ENCODE measurements at places on chromosomes 1 and 21.

GRCh38 chr1:246725191-246725590 is 982 bp downstream of the SCCPDH start:
- no peak for DNase-seq

- DNase-seq, result no peak
Observed at GRCh38 chr1:208028526-208028925, 117.6 kb upstream of the CD34 start.

DNA sequence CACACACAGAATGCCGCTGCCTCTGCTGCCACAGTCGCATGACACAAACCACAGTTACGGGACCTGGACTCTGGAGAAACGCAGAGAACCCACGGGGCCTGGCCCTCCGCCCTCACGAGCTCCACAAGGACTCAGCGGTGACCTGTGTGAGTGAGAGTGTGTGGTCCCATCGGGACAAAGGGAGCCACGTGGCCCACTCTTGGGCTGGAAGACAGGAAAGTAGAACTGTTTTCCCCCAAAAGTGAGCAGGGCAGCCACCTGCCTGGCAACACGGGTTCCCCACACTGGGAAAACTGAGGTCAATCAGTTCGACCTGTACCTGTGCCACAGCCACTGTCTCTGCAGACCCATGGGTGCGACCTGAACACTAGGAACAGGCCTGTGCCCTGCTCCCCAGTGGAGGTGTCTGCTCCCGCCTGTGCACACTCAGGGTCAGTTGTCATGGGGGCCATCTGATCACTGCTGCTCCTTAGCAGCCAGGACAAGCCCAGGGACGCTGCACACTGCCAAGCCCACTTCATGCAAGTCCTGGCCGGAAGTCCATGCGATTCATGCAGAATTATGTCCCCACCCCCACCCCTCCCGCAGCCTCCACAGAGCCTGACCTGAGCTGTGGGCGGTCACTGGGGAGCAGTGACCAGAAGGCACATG is 54.4 kb upstream of the ADARB1 start:
- DNase-seq, result no peak

DNA sequence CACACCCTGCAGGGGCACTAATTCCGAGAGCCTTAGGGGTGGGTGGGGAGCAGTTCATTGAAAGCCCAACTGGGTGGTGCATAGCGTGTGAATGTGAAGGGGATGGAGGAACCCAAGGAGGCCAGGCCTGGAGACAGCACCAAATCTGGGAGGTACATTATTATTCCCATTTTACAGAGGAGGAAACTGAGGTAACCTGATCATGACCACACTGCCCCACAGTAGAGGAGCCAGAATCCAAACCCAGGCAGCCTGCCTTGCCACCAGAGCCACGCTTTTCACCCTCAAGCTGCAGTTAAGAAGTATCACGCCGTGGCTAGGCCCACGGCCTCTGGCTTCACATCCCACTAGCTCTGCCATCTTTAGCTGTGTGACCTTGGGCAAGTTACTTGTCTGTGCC is 633 bp upstream of the BSND start:
- DNase-seq, result no peak

GRCh38 chr1:230301822-230302221 is 124.3 kb downstream of the PGBD5 start:
- DNase-seq, result no peak

GRCh38 chr1:203338335-203339036 is 12.4 kb downstream of the FMOD start:
- peak; percentile 67 for DNase-seq

- DNase-seq, result no peak
Observed at GRCh38 chr21:42614396-42614795, 39.0 kb upstream of the PDE9A start.

- no peak for DNase-seq
Observed at GRCh38 chr1:107195476-107195875, 54.6 kb downstream of the NTNG1 start.

DNA sequence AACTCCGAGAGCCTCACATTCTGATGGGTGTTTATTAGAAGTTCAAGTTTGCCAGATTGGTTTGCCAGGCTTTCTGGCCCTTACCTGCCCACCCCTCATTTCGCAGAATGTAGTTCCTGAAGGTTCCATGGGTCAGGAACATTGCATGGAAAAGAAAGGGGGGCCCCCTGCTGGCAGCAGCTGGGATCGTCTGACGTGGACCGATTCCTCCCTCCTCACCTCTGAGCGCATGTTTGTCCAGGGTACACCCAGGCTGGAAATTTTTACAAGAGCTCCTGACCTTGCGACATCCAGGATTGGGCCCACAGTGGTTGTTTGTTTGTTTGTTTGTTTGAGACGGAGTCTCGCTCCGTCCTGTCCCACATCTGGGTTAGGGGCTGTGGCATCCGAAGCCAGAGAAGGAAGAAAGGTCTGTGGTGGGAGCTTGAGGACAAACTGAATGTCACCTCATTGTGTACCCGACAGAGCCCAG is 126.0 kb upstream of the TMEM51 start:
- peak; percentile 39 for DNase-seq

- no peak for DNase-seq
Observed at GRCh38 chr1:65949230-65949626, 156.5 kb downstream of the PDE4B start.

- DNase-seq, result peak; percentile 48
Observed at GRCh38 chr1:68268896-68269483, 36.7 kb upstream of the WLS start.

DNA sequence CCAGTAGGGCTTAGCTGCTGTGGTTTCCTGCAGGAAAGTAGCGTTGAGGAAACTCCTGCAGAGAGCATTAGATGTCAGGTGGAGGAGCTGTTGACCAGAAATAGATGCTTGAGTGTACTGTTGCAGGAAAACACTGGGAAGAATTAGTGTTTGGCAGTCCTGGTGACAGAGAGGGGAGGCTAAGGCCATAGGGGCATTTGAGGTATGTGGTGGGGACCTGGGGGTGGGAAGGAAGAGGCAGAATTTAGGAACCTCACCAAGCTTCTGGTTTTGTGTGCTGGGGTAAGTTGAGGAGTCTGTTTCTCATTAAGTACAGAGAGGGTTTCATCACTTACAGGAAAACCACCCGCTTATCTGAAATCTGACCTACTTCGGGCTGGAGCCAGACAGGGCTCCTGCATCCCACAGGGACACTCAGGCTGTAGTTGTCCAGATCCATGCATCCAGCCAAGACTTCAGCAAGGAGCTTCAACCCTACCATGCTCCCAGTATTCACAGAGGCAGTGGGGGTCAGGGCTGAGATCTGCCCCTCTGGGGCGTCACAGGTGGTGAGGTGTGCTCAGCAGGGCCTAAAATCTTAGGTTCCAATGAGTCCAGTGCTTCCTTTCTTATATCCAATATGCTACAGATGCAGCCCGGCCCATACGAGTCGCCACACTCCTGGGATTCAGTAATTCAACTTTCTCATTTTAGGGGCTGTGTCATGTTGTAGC is 15.1 kb downstream of the SH2D2A start:
- peak; percentile 8 for DNase-seq

- no peak for DNase-seq
Observed at GRCh38 chr1:3405491-3405890, 49.0 kb upstream of the ARHGEF16 start.

GRCh38 chr1:201538612-201539551 is at the start of gene NAV1:
TSS of gene NAV1 (plus strand) at chr1:201539127. CDS start at chr1:201622885, 83,758 bp downstream.
- DNase-seq, result no peak

DNA sequence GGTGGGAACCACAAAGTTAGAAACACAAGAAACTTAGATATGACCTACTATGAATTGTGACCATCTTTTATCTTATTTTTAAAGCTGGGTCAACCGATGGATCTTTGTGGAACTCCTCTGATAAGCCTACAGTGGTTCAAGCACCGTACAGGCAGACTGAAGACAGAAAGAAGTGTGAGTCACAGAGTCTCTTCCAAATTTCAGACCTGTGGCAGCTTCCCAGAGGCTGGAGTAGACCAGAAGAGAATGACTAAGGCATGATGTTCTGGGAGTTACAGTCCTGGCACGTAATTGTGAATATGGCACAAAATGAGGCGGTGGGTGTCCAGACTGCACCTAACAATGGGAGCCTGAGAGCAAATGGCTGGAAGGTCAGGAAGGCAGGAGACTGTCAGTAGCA is 70.0 kb downstream of the LMO4 start:
- peak; percentile 91 for DNase-seq

DNA sequence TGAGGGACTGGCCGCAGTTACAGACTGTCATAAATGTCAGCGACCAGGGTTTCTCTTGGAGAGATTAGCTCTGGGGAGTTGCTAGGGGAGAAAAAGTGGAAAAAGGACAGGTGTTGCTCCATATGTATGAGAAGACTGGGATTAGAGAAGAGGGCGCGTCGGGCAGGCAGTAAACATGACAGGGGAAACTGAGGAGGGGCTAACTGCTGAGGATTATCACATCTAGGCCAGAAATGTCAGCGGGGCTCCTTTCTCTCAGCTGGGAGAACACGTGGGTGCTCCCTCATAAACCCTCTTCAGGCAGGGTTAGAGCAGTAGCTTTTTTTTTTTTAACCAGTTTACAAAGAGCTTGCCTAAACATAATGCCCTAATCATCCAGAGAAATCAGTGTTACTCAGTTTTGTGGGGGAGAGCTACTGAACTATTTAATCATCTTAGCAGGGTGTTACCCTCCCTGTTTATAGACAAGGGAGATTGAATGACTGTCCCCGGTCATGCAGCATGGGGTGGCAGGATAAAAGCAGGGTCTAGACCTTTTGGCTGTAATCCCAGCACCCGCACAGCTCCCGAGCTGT is 35.2 kb downstream of the ELAPOR1 start:
- DNase-seq, result no peak

GRCh38 chr1:207500306-207500705 is 4.3 kb downstream of the CR1 start:
- DNase-seq, result peak; percentile 54

GRCh38 chr1:31584869-31585735 is 8.8 kb downstream of the TINAGL1 start:
- no peak for DNase-seq

DNA sequence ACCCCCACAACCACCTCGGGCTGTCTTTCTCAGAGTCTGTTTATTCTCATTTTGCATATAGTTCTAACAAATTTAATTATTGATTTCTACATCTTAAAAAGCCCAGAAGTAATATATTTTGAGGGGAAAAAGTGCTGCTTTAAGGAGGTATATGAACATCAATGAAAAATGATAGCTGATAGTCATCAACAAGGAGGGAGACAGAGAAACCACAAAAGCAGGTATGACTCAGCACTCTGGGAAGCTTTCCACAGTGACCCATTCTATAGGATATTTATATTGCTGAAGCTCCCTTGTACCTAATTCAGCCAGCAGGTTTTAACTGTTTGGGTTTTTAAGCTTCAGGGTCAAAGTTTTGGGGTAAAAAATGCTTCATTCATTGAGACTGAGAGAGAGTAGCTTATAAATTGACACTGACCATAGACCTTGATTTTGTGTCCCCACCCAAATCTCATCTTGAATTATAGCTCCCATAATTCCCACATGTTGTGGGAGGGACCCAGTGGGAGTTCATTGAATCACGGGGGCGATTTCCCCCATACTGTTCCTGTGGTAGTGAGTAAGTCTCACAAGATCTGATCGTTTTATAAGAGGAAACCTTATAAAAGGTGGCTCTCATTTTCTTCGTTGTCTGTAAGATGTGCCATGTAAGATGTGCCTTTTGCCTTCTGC is 27.4 kb downstream of the VANGL1 start:
- DNase-seq, result peak; percentile 92

GRCh38 chr1:6170742-6171201 is 9.3 kb downstream of the CHD5 start:
- no peak for DNase-seq

GRCh38 chr1:42822800-42823392 is 5.7 kb upstream of the SVBP start:
- peak; percentile 22 for DNase-seq

- DNase-seq, result no peak
Observed at GRCh38 chr1:36178471-36179219, 22.7 kb downstream of the MAP7D1 start.

Measured in bronchial epithelial cell (primary cell).